Pons (tissue), 1 donor: ENCODE measurements at places on chromosomes 2 and 18.

- DNase-seq: no peak
Measured at GRCh38 chr2:429575-430254, 141.8 kb upstream of the ALKAL2 start.

GRCh38 chr2:239601880-239602279, 201.1 kb upstream of the HDAC4 start:
- no peak for DNase-seq

DNA sequence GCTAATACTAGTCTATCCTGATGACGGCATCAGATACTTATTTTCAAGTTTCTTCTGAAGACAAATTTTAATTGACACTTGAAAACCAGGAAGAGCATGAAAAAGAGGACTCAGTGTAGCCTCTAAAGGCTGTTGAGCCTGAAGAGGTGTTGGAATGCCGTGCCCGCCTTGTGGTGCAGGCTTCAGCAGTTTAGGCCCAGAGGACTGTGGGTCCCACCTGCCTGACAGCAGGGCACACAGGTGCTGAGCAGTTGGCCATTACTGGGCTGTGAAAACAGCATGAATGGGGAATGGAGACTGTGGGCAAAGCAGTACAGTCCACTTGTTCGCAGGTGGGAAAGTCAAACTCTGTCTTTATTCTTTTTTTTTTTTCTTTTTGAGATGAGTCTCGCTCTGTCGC, 49.8 kb upstream of the THOC1 start:
- no peak for DNase-seq

DNA sequence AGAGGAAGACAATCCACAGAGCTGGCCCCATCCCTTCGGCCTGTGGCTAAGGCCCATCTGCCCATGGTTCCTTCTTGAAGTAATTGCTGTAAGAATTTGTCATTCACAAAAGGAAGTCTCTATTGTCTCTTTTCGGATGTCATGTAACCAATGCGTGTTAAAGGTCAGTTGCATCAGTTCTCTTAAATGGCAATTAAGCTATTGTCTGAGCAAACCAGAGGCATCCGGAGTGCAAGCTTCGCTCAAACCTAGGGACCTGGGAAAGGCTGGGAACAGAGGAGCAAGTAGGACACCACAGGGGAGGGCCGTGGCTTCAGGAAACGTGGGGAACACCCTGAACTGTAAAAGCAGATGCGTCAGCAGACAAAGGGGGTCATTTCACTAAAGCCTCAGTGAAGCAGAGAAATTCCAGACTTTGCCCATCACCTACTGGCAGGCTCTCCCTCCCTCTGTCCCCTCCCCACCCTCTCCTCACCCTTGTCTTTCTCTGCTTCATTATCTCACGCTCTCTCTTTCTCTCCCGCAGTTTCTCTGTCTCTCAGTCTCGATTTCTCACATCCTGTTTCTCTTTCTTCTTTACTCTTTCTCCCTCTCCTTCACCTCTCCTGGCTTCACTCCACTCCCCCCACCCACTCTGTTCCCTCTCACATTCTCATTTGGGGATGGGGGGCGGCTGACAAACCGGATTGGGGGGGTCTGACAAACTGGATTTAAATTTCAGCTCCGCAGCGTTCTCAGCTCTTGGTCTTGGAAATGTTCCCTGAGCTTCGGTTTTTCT, 204.6 kb upstream of the TNP1 start:
- DNase-seq: no peak

DNA sequence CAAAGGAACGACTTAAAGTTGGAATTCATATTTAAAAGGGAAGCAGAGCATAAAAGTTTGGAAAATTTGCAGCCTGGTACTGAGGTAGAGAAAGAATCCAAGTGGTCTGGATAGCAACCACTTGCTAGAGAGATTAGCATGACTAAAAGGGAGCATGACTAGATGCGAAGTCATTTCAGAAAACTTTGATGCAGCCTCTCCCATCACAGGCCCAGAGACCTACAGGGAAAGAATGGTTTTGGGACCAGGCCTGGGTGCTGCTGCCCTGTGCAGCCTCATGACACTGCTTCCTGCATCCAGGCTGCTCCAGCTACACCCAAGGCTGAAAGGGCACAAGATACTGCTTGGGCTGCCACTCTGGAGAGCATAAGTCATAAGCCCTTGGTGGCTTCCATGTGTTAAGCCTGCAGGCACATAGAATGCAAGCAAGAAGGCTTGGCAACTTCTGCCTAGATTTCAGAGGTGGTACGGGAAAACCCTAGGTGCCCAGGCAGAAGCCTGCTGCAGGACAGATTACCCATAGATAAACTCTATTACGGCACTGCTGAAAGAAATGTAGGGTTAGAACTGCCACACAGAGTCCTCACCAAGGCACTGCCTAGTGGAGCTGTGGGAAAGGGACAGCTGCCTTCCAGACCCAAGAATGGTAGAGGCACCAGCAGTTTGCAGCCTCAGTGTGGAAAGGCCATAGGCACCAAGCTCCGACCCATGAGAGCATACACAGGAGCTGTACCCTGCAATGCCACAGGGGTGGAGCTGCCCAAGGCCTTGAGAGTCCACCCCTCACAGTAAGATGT, 12.6 kb upstream of the CHN1 start:
- no peak for DNase-seq

DNA sequence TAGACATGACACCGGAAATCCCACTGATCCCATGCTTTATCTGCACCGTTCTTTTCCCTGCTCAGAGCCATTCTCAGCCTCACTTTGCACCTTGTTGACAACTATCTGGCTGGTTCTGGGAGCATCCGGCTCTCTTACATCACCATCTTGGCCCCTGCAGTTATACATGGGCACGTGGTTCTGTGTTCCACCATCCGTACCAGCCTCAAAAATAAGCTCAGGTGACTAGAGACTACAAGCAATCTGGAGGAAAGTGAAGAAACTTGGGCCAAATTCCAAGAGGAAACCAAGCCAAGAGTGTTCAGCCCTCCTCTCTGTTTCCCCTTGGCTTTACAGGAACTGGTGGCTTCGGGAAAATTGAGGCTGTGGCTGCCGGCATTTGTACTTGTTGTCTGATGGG, 244.6 kb upstream of the ACVR2A start:
- no peak for DNase-seq

GRCh38 chr2:67797801-67798540, 264.8 kb downstream of the C1D start:
- no peak for DNase-seq
